C1 segment of cervical spinal cord (tissue), 14 donors: ENCODE measurements at places on chromosomes 1 and 21.

GRCh38 chr1:240091614-240092300 is at the start of gene FMN2:
FMN2 (plus strand) TSS chr1:240091883; CDS start chr1:240092110, 227 bp downstream.
- peak; percentile 65 for DNase-seq

DNA sequence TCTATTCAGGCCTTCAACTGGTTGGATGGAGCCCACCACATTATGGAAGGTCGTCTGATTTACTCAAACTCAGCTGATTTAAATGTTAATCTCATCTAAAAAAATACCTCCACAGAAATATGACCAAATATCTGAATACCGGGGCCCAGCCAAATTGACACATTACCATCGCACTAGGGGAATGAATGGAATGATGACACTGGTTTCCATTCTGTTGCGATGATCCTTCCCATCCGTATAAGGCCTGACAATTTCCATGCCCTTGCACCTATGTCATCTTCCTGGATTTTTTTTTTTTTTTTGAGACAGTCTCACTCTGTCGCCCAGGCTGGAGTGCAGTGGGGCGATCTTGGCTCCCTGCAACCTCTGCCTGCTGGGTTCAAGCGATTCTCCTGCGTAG is 397.5 kb downstream of the KIF26B start:
- DNase-seq = no peak

- no peak for DNase-seq
These were observed 779.4 kb downstream of the LTN1 start for GRCh38 chr21:28213261-28213660.

GRCh38 chr1:225944951-225945350 is 3.9 kb upstream of the LEFTY2 start:
- DNase-seq = no peak

DNA sequence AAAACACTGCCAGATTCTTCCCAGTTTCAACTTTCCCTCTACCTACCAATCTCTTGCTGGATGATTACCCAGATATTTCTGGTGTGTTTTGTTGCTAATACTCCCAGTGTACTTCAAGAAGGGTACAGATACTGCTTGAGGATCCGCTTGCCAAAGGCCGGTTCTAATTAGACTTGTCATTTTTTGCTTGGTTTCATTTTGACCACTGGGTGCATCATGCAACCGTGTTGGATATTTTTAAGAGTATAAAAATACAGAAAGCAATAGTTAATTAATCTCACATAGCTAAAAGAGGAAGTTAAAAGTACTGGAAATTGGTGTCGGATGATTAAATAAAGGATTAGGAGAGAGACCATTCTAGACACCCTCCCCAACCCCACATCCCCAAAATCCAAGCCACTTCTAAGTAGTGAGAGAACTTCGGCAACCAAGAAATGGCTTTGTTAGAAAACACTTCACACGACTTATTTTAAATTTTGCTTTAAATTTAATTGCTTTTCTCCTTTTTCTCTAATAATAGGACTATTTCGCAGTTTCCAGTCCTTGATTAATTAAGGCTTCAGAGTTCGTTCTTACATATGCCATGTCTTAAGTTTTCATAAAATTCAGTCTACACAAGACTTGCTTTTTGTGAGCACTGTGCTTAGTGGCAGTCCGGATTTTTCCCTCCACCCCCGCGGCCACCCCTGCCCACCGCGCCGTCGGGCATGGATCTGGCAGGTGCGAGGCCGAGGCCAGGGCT is 2.5 kb upstream of the CDKN2C start:
- no peak for DNase-seq

DNA sequence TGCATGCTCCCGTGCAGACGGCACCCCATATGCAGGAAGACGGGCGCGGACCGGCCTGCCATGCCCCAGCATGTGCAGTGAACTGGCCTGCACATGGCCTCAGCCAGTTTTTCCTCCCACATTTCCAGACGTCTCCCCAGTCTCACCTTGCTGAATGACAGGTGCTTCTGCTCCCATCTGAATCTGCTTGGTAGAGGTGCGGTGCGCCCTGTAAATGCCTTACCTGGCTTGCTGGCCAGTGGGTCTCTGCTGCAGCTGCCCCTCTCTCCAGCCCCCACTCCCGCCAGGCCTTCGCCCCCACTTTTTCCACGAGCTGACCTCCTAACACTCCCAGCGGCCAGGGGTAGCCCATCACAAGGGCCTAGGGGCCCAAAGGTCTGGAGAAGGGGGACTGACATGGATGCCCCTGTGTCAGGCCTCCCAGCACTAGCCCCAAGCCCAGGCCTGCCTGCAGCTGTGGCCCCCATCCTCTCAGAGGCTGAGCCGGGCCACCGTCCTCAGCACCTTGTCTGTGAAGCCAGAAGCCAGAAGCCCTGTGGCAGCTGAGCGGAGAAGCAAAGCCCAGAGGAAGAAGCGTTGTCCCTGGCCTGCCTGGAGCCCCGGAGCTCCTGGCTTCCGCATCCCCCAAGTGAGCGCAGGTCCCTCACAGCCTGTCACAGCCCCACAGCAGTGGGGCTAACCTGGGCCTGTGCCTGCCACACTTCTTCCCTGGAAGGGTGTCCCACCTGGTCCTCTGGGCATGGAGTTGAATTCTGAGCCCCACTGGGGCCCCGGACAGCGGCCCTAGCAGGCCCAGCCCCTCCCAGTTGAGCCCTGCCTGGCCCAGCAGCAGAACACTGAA is 3.7 kb upstream of the SLC19A1 start:
- DNase-seq = no peak

DNA sequence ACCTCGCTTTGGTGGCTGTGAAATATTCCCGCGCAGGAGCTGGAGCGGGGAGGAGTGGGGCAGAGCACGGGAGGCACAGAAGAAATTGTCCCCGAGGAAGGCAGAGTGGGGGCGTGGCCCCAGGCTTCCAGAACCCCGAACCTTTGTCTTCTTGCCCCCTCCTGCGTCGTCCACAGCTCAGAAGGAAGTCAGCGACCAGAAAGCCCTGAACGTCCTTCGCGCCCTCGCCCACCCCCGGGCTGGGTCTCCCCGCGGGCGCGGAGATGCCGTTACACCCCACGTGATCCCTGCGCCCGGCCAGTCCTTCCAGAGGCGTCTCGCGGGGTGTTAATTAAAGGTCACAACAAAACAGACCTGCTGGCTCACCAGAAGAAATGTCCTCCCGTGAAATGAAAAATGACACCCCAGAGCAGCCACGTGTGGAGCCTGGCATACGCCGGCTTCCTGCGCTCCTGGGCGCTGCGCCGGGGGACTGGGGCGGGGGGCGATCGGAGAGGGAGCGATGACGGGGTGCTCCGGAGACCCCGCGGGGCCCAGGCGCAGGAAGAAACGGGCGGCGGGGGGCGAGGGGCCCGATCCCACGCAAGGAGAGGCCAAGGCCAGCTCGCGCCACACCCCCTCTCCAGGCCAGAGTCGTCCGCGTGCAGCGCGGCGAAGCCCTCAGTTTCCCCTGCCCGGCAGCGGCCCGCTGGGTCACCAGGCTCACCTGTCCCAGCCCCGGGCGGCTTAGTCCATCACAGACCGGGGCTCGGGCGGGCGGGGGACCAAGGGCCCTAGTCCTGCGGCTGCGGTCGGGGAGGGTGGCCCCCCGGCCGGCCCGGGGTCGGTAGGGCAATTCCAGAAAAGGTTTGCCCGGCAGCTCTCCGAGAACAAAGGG is 995 bp upstream of the KIF26B start:
- no peak for DNase-seq

DNA sequence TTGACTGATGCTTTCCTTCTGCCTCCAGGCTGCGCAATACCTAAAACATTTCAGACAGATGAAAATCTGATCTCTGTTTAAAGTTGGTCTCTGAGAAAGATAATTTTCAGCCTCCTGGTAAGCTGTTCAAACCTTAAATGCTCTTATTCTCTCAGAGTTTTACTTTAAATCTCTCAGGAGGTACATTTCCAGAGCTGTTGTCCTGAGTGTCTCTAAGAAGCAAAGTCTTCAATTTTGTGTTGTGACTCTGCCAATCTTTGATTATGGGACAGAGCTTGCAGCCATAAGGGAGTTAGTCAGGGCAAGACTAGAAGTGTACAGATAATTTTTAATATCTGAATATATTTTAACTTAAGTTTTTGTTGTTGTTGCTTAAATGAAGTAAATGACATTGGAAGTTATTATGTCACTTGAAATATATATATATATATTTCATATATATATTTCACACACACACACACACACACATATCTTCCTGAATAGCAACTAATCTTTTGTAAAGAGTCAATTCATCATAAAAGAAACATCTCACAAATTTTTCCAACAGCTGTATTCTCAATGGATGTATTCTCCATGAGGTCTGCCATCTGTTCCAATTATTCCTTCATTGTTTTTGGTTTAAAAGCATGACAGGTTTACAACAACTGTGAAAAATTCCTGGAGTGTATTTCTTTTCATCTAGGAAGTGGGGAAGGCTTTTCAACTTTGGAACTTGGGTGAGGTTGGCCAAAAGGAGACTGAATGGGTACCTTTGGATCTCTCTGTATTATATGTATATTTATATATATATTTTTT is 259.4 kb downstream of the BACH1 start:
- no peak for DNase-seq

- no peak for DNase-seq
These were observed 52.1 kb downstream of the MIGA1 start for GRCh38 chr1:77831566-77831965.

- DNase-seq = no peak
These were observed 147.8 kb upstream of the MAP1LC3C start for GRCh38 chr1:242146652-242147051.

- no peak for DNase-seq
These were observed 671 bp downstream of the KIF26B start for GRCh38 chr1:245155272-245156040.

DNA sequence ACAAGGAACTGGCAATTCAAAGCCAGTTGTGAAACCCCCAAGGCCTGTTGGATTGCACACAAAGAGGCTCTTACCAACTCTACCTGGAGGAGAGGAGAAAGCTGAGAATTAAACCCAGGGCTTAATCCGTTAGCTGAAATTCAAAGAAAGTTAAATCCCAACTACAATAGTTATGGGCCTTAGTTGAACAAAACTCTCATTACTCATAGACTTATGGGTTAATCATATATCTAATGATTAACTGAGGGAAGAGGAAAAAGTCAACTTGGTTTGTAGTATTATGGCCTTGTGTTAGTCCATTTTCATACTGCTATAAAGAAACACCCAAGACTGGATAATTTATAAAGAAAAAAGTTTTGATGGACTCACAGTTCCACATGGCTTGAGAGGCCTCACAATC is 838.2 kb upstream of the ADGRL2 start:
- no peak for DNase-seq

DNA sequence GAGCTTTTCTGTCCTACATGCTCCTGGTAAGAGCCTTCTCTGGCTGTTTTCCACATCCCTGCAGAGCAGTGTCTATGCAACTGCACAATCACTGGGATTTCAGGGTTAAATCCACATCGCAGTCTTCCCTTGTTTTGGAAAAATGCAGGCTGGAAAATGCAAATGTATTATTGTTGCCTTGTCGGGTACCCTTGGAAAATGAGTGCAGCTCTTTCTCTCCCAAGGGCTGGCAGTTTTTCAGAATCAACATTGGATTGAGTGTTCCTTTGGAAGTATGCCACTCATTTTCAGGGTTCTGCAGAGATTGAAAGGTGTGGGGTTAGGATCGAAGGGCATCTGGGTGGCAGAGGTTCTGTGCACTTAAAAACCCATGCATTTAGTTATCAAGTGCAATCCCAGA is 3.2 kb downstream of the NOS1AP start:
- no peak for DNase-seq

DNA sequence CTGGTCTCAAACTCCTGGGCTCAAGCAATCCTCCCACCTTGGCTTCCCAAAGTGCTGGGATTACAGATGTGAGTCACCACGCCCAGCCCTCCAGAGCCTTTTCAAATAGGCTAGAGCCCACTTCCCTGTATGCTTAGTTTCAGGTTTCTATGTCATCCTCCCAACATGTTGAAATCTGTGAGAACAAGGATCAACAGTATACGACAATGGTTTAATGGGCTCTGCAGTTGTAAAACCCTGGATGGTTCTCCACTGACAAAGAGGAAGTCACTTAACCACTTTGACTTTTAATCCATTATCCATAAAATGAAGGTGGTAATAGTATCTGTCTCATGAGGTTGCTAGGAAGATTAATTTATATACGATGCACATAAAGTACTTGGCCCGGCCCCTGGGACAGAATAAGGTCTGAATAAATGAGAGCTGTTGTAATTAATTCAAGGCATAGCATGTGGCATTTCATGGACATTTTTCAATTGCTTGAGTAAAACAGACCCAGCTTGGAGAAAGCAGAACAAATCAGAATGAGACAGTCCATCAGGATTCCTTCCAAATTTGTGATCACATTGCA is 113.9 kb upstream of the ZNF648 start:
- DNase-seq = no peak

GRCh38 chr1:230735447-230735846 is 11.7 kb upstream of the CAPN9 start:
- no peak for DNase-seq

DNA sequence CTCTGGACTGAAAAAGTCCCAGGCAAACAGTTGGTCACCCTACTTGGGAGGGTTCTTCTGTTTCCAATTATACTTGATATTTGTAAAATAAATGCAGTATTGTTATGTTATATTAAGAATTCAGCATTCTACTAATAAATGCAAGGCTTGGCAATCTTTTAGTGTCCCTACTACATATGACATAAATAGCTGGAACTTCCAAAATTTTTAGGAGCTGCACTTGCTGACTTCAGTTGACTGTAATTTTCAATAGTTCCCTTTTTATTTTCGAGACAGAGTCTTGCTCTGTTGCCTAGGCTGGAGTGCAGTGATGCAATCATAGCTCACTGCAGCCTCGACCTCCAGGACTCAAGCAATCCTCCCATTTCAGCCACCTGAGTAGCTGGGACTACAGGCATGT is 20.0 kb downstream of the FOXD3 start:
- DNase-seq = no peak

- DNase-seq = no peak
These were observed at the start of gene TMEM51 for GRCh38 chr1:15153184-15153841. TMEM51 (plus strand) TSS chr1:15153747; CDS start chr1:15215088, 61,341 bp downstream.

DNA sequence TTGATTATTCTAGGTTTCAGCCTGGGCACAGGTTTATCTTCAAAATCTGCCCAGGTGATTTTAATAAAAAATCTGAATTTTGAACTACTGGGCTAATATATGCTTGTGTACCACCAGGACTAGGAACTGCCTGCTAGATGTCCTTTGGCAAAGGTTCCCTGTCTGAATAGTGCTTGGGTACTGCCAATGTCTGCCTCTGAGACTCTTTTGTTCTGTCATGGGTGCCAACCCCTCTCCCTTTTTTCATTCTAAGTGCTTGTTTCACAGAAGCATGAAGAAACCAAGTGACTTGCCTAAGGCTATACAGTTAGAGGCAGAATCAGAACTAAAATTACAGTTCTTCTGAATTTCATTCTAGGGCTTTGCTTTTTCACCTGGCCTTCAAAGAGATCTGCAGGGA is 106.3 kb upstream of the CACHD1 start:
- peak; percentile 11 for DNase-seq

- no peak for DNase-seq
These were observed 242.0 kb downstream of the RHOU start for GRCh38 chr1:228977307-228977706.
